Mesenteric fat pad (tissue), 1 donor: ENCODE measurements at places on chromosomes 7 and 10. TPM values are rescaled to one million over a fixed set of nuclear protein-coding genes. Genes with fewer than 3 reads are reported as not detected.

ATG9B gene
- not detected for total RNA-seq

DNA sequence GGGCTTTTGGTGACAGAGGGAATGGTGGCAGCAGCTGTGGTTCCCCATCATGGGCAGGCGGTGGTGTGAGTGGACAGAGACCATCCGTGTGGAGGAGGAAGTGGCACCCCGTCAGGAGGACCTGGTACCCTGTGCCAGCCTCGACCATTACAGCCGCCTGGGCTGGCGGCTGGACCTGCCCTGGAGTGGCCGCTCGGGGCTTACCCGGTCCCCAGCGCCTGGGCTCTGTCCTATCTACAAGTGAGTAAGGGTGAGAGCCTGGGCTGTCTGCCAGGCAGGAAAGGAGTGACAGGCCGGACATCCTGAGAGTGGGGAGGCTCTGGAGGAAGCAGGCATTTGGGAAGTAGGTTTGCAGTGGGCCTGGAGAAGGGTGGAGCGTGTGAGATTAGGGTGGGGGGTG is 2.9 kb upstream of the ZNF467 start:
- DNase-seq: no peak

- no peak for DNase-seq
These were observed 428.6 kb upstream of the ADARB2 start for GRCh38 chr10:2165771-2166460.

PNLIPRP3 gene
- total RNA-seq: not detected

TMEM209 gene
- total RNA-seq: 17.2 TPM

- no peak for DNase-seq
These were observed 2.4 kb downstream of the BNIP3 start for GRCh38 chr10:131979336-131979735.

DNA sequence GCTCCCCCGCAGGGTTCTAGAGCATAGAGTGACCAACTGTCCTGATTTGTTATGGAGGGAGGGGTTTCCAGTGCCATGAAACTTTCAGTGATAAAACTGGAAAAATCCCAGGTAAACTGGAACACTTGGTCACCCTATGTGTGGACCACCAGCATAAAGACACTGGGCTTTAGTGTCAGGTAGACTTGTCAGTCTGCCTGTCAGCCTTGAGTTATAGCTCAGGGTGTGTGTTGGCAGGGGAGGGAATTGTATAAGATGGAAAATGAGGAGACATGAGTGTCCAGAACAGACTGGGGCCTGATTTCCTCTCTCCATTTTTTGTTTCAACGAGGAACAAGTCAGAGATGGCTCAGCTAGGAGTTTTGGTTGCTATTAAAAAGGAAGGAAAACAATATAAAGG is 10.2 kb upstream of the EFCAB10 start:
- no peak for DNase-seq

- DNase-seq: peak; percentile 84
These were observed 21.1 kb downstream of the SCART1 start for GRCh38 chr10:133474665-133475424.

- no peak for DNase-seq
These were observed 165.5 kb downstream of the CDK14 start for GRCh38 chr7:90761584-90761983.

DNA sequence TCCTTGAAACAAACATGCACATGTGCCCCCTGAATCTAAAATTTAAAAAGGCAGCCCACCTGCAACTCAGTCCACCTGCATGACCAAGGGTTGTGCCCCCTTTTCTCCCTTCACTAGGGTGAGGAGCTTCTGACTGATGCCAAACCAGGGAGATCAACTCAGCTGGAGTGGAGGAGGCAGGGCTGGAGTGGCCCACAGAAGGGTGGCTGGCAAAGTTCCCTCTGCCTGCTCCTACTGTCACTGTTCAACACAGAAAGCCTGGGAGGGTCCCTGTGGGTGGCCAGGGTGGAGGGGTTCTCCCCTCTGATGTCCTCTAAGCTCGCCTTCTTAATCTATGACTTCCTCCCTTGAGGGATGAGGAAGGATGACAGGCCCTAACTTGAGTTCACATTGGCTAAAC is 55.7 kb upstream of the ANTXRL start:
- no peak for DNase-seq

GRCh38 chr7:92973293-92973731 is 136.9 kb upstream of the CDK6 start:
- DNase-seq: no peak

DNA sequence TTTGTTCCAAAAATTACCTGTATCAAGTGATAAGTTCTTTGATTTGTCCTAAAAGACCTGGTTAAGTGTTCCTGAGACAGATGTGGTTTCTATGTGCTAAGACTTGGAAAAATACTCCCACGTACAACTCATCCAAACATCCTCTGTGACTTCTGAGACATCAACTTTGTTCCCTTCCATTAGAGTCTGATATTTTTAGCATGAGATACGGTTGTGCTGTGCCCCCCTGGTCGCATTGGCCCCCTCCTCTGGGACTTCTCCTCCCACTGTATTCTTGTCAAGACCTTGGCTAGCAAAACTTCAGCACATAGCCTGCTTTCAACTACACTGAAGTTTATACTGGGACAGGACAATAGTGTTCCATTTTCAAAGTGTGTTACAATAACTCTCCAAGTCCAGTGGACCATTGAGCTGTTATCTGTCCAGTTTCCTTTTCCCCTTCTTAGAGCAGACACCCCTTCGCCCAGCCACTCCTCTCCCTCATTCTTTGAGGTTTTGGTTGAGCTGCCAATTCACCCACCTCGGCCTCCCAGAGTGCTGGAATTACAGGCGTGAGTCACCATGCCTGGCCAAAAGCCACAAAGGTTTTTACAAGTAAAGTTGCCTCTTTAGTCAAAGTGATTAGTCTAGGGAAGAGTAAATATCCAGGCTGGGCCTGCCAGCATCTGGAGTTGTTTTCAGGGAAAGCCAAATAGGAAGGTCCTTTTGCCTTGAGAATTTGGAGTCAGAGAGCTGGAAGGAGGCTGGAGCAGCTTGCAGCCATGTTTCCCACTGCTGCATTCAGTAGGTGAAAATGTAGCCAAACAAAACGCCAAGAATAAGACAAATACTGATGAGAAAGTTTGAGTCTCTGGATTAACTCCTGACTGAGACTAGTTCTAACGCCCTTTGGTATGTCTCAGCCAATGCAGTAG is 17.8 kb upstream of the PDLIM1 start:
- DNase-seq: no peak

GRCh38 chr7:151896486-151896885 is 19.6 kb upstream of the PRKAG2 start:
- DNase-seq: no peak

RASSF4 gene
- total RNA-seq: 122 TPM

GRCh38 chr7:81590131-81590530 is 179.7 kb downstream of the HGF start:
- DNase-seq: no peak

GRCh38 chr10:36362257-36362656 is 720.2 kb upstream of the FZD8 start:
- DNase-seq: no peak

GRCh38 chr10:53256623-53257022 is 484.0 kb upstream of the MBL2 start:
- DNase-seq: no peak

DNA sequence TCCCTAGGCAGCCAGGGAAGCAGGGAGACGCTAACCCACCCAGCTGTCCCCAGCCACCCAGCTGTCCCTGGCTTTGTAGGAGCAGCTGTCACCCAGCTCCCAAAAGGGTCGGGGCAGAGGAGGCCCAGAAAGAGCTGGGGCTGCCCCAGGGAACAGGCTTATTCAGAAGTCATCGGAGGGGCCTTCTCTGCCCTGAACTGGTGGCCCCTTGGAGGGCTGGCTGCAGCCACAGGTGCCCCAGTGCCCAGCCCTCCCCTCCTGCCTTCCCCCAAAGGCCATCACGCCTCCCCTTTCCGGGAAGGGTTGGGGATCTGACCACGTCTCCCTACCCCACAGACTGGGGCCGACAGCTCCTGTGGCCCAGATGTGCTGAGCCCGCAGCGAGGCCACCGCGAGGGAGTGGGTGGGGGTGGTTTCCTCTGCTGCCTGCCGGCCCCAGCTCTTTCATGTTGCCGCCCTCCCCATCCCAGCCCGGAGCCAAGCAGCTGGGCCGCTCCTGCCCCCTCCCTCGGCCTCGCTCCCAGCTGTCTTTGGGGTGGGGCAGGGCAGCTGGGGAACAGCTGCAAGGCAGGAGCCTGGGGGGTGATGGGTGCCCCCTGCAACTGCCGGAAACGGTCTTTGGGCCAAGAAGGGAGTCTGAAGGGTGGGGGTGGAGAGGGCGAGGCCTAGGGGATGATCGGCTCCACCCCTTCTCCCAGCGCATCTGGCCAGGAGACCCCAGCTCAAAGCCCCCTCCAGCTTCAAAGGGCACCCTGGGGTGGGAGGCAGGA is 16.8 kb downstream of the TRIM8 start:
- no peak for DNase-seq

RBP3 gene
- not detected for total RNA-seq

ZNF804B gene
- not detected for total RNA-seq

TMEM270 gene
- not detected for total RNA-seq

GRCh38 chr7:121081327-121081936 is 92.9 kb downstream of the CPED1 start:
- DNase-seq: no peak

DNA sequence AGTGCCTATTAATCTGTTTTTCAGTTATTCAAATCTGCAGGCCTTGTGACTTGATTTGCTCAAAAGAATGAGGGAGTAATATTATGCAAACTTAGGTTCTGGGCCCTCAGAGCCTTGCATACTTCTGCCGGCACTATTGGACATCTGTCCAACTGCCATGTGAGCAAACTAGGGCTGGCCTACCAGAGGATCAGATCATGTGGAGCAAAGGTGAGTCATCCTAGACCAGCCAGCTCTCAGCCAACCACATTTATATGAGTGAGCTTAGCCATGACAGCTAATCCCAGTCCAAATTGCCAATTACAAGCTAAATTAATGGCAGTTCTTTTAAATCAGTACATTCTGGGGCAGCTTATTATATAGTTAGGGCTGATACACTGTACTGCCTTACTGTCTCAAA is 69.6 kb downstream of the SDHAF3 start:
- no peak for DNase-seq

- DNase-seq: no peak
These were observed 47.0 kb upstream of the PFKP start for GRCh38 chr10:3020311-3020710.

DNA sequence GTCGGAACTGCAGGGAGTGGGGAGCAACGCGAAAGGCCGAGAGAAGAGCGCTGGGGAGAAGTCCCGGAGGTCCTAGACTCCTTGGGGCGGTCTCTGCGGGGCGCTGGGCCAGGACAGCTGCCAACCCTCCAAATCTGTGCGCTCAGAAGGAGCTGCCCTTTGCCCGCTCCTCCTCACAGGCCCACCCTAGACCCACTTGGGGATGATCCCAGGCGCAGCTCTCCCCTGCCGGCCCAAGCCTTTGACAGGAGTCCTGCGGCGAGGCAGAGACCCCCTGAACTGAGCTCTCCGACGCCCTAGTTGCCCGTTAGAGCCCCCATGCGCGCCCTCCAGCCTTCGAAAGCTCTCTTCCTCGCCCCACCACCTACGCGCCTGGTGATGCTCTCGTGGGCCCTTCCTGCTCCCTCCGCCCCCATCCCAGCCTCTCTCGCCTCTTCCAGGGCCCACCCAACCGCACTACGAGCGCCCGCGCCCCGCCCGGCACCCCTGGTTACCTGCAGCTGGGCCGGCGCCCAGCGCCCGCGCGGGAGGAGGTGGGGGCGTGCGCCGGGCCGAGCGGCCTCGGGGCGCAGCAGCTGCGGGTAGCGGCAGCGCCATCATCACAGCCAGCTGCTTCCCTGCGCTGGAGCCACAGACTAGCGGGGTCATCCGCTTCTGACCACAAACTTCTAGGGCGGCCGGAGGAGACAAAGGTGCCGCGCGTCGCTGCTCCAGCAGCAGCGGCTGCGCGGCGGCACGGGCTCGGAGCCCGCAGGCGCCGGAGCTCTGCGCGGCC is 353.4 kb downstream of the DNAJB6 start:
- DNase-seq: peak; percentile 75

- no peak for DNase-seq
These were observed 3.2 kb downstream of the RSU1 start for GRCh38 chr10:16814012-16814411.

GPC2 gene
- 1.2 TPM for total RNA-seq

HOXA7 gene
- total RNA-seq: 7.5 TPM

DNA sequence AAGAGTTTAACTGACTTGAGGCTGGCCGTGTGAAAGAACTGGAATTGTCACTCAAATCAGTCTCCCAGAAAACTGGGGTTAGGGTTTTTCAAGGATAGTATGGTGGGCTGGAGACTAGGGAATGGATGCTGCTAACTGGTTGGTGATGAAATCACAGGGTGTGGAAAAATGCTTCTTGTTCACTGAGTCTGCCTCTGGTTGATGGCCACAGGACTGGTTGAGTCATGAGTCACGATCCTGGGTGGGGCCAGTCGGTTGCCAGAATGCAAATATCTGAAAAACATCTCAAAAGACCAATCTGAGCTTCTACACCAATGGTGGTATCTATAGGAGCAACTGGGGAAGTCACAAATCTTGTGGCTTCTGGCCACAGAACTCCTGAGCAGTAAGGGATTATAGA is 16.3 kb upstream of the BAMBI start:
- no peak for DNase-seq

SND1 gene
- 193 TPM for total RNA-seq

GRCh38 chr10:116690356-116691322 is 51.7 kb downstream of the HSPA12A start:
- peak; percentile 41 for DNase-seq

DDX21 gene
- 110 TPM for total RNA-seq

DNA sequence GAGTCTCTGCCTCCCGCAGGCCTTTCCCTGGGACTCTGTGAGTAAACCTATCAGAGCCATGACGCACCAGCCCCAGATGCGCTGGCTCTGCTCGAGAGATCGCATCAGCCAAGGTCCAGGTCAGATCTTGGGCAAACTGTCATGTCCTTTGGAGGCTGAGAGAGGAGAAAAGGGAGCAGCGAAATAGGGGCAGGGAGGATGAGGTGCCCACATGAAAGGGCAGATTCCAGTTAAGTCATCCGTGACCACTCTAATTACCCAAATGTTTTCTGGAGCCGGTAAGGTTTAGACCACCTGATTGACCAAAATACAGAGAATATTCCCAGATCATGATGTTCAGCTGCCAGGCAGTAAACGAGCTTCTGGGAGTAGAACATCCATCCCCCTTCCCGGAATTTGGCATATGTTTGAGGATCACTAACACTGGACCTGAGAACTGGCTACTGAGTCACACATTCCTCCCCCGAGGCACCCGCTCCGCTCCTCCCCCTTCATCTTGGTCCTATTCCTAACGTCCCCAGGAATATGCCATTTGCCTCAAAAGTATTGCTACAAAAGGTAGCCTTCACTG is 88.0 kb downstream of the FGFR2 start:
- no peak for DNase-seq

DNA sequence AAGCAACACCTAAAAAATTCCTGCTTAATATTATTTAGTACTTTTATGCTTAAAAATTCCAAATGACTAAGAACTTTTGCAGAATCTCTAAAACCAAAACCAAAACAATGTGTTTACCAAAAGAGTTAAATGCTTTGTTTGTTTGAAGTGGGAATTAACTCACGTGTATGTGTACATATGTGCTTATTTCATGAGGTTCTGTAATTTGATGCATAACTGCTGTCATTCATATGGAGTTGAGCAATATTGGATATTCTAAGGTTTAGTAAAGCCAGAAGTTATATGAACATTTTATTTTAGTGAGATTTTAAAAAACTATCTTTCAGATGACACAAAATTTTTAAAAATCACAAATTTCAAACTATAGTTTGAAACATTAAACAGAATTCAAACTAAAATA is 157.1 kb downstream of the PIP4K2A start:
- no peak for DNase-seq

GRCh38 chr10:116792817-116793216 is 50.5 kb upstream of the HSPA12A start:
- DNase-seq: no peak
